ENCODE measurements at places on chromosomes 7 and 10.
A peak's percentile ranks its signal among the peaks of the same experiment; 100 is the strongest.

DNA sequence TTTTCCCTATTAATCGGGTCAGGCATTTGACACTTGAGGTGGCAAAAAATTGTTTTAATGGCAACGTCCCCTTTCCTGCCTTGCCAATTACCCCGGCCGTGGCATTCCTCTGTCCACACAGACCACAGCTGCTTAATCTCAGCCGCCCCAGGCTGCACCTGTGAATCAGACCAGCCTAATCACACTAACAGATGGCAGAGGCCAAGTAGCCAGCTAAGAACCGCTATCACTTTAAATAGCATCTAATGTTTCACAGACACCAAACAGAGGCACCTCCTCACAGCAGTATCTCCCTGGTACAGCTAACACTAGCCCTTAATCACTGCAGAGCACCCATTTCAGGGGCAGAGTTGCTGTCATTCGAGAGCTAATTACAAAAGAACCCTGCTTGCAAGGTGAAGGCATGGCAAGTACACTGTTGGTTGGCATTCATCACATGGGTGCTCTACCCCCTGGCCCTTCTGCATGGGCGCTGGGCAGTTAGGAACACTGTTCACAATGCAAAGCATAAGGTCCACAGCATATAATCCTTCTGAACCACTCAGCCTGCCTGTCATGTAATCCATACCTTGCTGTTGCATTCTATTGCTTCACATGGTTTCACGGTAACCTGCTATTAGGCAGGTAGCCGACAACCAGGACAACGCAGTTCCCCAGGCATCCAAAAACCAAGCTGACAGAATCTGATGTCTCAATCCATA, 38.8 kb downstream of the FGFR2 start:
- no peak for DNase-seq

GRCh38 chr7:140402178-140402835, 1.6 kb upstream of the RAB19 start:
- DNase-seq, result no peak

GRCh38 chr7:130669085-130669700, 645 bp upstream of the COPG2 start:
- peak; percentile 58 for DNase-seq

DNA sequence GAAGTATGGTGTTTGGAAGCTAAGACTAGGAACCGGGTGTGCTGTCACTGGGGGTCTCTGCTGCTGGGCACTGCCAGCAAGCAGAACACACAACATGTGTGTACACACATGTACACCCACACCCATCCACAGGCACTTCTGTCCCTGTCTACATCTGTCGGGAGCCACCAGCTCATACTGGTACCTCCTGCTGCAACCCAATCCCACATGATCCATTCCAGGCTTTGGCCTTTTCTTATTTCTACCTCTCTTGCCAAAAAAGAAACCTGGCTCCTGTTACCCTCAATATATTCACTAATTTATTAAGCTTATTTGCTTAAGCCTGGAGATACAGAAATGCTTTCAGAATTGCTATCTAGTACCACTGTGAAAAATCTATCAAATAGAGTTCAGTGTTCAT, 246.0 kb downstream of the DIP2C start:
- DNase-seq, result no peak

GRCh38 chr7:120272701-120273475, at the start of gene KCND2:
KCND2 (plus strand) TSS chr7:120273175.
- DNase-seq, result no peak

- DNase-seq, result peak; percentile 82
These were observed at the start of gene LRRN3 for GRCh38 chr7:111090846-111091245. LRRN3 (plus strand) TSS chr7:111091127; CDS start chr7:111122773, 31,646 bp downstream.

GRCh38 chr7:90345595-90346335, 751 bp upstream of the GTPBP10 start:
- DNase-seq, result peak; percentile 44

DNA sequence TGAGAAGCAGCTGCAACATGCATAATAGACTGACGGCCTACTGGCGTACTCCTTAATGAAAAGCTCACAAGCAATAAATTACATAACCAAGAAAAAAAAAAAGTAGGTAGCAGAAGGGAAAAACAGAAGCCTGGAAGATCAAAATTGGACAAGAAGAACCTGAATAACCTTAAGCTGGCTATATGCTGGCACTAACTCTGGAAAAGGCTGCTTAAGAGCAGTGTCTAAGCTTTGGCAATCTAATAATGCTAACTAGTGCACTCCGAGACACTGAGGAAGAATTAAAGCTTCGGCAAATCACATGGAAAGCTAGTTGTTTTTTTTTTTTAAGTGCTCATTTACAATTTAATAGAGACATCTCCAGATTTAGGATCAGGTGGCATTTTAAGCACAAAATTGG, 441.9 kb downstream of the PARD3 start:
- no peak for DNase-seq

- no peak for DNase-seq
These were observed 83.6 kb downstream of the NAMPT start for GRCh38 chr7:106201164-106201563.

- DNase-seq, result no peak
These were observed 10.6 kb downstream of the DNAJB6 start for GRCh38 chr7:157347217-157347904.

DNA sequence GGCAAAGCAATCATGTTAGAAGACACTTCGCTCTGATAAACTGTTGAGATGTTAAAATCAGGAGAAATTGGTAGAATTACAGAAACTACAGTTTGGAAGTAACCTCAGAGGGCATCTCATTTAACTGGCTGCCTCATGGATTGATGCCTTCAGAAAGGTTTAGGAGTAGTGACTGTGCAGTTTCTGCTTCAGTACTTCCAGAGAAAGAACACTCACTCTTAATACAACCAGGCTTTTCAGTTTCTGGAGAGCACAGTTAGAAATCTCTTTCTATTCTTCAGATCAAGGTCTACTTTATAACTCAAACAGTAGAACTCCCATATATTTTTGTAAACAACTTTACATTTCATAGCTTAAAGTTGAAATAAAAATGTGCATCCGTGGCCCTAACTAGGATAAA, 1358.9 kb upstream of the LRRTM3 start:
- no peak for DNase-seq

DNA sequence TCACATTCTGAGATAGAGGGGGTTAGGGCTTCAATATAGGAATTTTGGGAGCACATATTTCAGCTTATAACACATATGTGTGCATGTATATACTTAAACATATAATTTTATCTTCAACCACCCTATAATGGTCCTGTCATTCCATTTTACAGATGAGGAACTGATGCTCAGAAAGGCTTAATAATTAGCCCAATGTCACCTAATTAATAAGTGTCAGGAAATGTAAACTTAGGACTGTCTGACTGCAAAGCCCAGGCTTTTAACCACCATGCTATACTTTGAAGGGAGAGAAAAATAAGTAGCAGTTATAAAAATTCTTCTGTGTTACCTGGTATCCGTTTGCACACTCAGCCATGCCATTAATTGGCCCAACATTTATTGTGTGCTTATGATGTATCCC, 172.6 kb downstream of the SKIDA1 start:
- no peak for DNase-seq

DNA sequence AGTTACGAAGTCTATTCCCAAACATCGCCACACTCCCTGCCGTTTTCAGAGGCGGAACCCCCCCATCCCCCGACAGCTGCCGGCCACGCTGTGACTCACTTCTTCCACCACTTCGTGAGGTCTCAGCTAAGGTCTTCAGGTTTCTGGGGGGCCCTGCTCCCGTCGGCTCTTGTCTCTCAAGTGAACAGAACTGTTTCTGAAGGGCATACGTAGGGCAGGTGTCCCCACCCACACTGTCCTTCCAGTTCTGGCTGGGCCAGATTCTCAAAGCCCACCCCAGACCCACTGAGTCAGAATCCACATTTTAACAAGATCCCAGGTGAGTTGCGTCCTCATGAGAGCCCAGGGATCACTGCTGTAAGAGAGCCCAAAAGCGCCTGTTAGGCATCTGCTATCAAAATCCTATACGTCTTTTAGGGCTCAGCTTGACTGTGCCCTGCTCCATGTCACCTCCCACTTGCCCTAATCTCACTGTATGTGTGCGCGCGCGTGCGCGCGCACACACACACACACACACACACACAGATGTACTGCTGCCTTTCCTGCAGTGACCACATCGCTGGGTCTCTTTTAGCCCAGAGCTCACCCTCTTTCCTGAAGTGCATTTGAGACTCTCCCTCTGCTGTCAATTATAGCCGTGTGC, 78.8 kb downstream of the PROSER2 start:
- no peak for DNase-seq

DNA sequence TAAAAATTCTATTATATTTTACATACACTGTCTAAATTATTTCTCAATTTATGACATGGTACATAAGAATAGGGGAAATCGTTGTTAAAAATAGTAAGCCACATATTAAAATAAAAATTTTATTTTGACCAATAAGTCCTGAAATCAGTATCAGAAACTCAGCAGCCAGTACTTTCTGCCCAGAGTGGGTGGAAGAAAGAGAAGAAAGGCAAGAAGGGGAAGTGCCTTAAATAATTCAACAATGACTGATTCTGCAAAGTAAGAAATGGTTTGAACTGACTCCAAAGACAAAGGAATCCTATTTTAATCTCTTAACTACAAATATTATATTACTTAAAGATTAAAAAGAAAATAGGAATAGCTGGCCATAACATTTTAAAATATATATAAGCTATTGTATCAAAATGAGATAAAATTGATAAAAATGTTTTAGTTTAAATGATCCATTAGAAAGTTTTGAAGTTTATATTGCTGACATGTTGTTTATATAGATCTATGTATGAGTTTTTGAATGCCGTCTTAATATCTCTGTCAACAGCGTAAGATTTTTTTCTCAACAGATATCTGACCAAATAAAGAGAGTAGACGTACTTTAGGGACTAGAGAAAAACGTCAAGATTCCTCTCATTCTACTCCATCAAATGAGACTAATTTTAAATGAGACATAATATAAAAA, 30.2 kb upstream of the NRCAM start:
- no peak for DNase-seq

DNA sequence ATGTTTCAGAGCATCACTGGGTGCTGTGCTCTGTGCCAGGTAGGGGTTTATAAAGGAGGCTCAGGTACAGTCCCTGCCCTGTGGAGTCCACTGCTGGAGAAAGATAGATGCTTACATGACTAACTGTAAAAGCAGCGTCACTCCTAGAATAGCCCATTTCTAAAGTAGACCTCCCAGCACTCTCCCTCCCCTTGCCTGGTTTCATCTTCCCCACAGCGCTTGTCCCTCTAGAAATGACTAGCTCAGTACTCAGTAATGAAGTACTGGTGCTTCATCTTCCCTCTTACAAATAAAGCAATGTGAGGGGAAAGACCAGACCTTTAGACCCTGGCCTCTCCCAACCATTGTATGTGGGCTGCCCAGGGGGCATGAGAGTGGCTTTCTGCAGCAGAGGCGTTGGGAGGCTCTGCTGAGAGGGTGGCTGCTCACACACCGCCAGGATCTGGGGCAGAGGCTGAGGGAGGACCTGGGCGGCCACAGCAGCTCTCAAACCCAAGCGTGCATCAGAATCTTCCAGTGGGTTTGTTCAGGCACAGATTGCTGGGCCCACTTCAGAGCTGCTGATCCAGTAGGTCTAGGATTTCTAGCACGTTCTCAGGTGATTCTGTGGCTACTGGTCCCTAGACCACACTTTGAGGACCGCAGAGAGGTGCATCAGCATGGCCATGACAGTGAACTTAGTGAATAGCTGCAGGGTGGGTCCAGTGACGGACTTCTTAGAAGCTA, 110.3 kb upstream of the ANLN start:
- peak; percentile 79 for DNase-seq

GRCh38 chr10:17510242-17510908, 56.0 kb upstream of the ST8SIA6 start:
- DNase-seq, result no peak

DNA sequence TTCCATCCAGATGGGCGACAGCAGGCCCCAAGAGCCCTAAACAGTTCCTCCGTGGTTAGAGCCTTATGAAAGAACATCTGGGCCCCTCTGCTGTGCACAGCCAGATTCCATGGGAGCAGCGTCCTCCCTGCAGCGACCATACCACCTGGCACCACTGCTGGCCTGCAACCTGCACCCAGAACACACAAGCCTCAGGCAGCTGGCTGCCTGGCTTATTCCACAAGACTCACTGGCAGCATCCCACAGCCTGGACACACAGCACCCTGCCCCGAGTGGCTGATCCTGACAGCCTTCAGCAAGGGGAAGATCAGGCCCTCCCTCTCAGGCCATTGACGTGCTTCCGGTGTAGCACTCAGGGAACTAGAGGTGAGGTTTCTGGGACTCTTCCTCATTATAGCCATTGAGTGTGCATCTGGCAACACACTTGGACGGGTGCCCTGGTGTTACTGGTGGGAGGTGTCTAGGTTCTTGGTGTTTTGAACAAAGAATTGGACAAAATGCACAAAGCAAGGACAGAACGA, 33.7 kb upstream of the ERCC6 start:
- DNase-seq, result peak; percentile 2

DNA sequence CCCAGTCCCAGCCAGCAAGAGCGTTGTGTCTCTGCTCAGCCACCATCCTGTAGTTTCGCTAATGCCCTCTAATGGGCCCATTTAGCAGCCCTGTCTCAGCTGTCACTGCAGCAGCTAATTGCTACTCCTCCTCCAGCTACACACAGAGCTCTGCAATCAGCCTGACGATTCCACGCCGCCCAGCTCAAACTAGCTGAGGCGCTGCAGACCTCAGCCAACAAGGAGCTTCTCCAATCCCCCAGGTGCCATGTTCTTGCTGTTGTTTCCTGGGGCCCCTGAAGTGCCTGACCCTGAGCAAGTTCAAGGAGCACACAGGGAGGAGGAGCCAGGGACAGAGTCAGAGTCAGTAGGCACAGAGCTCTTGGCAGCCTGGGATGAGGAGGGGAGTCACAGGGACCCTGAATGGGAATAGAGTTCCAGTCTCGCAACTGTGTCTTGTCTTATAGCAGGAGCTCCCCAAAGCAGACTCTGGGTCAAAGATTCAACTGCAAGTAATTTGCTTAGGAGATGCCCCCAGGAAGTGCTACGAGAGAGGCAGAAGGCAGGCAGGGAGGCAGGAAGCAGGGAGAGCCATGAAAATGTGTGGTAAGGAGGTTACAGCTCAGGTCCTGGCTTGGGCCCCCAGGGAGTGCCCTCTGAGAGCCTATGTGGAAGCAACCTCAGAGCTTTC, 135.8 kb upstream of the UNC5B start:
- DNase-seq, result no peak

GRCh38 chr10:104527013-104527412, 114.1 kb upstream of the SORCS3 start:
- DNase-seq, result no peak

- peak; percentile 33 for DNase-seq
These were observed 1249.1 kb downstream of the TYW1 start for GRCh38 chr7:68245688-68246087.

DNA sequence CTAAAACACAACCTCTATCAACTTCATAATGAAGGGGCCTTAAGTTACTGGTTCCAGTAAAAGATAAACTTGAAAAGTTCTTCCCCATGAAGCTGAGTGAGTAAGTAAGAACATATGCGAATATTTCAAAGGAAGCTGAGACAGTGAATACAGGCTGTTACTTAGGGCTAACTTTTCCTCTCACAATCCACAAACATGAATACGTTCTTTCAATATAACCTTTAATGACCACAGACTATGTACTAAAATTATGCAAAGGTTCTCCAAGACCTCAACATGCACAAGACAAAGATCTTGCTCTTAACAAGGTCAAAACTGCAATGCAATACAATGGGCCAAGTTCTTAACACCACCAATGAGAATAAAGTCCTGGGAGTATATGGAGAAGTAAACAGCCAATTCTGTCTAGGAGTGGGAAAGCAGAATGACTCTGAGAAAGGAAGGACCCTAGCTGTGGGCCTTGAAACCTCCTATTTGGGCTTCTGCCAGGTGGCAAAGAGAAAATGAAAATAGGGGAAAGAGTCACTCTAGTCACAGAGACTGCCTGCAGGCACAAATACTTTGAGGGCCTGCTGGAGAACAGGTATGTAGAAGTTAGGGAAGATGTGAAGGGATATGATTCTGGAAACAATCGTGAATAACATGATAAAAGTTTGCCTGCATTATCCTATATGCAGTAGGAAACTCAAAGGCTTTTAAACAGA, 43.7 kb downstream of the OSBPL3 start:
- DNase-seq, result no peak
